Esophagus squamous epithelium (tissue), 5 donors: ENCODE measurements at places on chromosomes 16 and 17.

- no peak for DNase-seq
Measured at GRCh38 chr16:11399261-11399831, 54.1 kb downstream of the RMI2 start.

GRCh38 chr16:67884684-67885083 is at the start of gene NRN1L:
Gene NRN1L, plus strand, starts transcription at chr16:67884885. Its CDS starts 19 bp downstream, at chr16:67884904.
- no peak for DNase-seq

DNA sequence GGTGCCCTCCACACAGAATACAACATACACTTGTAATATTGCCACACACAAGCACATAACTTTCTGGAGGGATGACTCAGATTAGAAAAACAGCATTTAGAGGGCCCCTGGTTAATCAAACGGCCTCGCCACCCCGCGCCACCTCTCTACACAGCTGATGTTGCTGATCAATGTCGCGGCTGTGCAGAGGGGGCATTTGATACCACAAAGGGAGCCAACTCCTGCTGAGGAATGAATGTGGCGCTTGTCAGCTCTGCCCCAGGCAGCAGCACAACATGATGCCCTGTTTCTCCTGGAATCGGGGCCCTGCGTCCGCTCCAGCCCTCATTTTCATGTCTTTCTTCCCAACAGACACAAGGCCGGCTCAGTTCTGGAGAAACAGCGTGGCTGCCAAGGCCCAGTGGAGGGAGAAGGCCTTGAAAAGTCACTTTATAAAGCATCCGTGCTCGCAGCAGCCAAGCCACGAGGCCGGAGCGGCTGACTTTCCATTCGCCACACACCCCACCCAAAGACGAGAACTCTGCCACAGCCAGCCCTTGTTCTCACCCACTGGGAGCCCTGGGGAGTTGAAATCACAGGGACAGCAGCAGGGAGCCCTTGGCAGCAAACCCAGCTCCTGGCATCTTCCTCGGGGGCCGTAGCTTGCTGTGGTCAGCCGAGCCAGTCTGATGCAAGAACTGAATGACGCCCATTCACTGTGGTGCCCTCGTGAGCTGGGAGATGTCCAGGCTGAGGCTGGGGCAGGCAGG is 65.6 kb downstream of the XYLT1 start:
- DNase-seq = no peak

- no peak for DNase-seq
Measured at GRCh38 chr16:3328643-3329042, 23.3 kb downstream of the ZNF75A start.

- no peak for DNase-seq
Measured at GRCh38 chr17:8466456-8466855, 30.8 kb downstream of the NDEL1 start.

DNA sequence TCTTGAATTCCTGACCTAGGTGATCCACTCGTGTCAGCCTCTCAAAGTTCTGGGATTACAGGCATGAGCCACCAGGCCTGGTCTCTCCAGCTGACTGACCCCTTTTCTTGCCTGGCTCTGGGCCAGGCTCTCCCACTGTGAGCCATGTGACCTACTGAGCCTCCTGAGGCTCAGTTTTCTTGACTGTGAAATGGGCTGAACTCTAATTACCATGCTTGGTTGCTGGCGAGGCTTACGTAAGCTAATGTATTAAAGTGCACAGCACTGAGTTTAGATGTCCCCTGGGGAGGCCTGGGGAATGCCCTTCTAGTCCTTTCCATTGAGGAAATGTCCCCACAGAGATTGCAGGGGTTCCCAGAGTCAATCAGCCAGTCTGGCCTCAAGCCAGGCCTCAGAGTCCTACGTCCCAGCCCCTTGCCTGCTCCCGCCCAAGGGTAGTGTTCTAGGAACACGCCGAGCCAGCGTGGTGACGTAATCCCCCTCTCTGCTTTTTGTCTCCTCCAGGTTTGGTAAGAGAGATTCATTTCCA is 45.8 kb upstream of the LGALS9 start:
- no peak for DNase-seq

- DNase-seq = no peak
Measured at GRCh38 chr16:17424771-17425170, 46.0 kb downstream of the XYLT1 start.

GRCh38 chr17:71461498-71462169 is 659.2 kb upstream of the SOX9 start:
- no peak for DNase-seq
